Stimulated activated CD4-positive, alpha-beta T cell treated with anti-CD3 and anti-CD28 coated beads, Interleukin-15, amount 100 ng/mL, for 24 hours (primary cell): ENCODE measurements at places on chromosomes 13 and 19.

DNA sequence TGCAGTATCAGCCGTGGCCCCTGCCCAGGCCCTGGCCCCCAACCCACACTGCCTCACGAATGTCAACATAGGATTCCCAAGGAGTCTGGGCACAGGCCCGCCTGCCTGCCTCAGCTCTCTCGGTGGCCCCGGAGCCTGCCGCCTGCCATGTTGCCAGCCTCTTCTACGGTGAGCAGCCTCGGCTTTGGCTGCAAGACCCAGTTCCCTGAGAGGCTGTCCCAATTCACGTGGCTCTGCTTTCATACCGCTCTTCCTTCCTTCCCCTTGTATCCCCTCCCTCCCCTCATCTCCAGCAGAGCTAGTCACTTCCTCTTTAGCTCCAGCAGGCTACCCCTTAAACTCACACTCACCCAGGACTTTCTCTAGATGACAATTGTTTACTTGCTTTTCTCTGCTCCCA, 42.7 kb downstream of the SERP2 start:
- no peak for DNase-seq

GRCh38 chr13:113074401-113074800, 31.2 kb upstream of the F7 start:
- DNase-seq = no peak

DNA sequence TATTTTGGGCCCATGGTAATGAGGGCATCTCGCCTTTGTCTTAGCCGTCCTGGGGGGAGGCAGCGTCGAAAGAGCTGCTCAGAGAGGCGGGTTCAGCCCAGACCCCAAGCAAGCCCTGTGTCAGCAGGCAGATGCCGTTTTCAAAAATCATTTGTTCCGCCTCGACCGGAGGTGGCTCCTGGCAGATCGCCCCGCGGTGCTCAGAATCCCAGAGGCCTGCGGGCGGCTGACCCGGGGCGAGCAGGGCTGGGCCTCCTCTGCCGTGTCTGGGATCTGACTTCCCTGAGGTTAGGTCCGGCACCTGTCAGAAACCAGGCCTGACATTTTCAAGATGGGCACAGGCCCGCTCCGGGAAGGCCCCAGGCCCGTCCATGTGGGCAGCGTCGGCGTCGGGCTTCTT, 36.1 kb downstream of the CRTC1 start:
- no peak for DNase-seq

DNA sequence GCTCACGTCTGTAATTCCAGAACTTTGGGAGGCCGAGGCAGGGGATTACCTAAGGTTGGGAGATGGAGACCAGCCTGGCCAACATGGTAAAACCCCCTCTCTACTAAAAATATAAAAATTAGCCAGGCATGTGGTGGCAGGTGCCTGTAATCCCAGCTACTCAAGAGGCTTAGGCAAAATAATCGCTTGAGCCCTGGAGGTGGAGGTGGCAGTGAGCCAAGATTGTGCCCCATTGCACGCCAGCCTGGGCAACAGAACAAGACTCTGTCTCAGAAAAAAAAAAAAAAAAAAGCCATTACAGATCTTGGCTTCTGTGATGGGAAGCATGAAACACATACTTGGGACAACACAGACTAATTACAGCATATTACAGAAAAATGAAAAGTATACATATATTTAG, 1404.5 kb upstream of the SPRY2 start:
- DNase-seq = no peak

DNA sequence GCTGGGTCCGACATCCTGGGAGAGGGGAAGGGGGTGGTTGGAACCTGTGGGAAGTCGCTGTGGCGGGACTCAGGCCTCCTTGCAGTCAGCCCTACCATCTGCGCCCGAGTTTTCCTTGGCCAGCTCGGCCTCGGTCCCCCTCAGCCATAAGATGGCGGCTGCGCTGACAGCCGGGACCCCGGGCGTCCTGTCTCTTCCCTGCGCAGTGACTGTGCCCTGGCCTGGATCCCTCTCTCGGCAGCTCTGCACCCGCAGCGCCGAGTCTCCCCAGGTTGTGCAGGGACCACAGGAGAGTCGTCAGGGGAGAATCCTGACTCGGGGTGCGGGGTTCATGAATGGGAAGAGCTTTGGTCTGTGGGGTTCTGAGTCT, 345 bp downstream of the ZNF257 start:
- DNase-seq = peak; percentile 35

DNA sequence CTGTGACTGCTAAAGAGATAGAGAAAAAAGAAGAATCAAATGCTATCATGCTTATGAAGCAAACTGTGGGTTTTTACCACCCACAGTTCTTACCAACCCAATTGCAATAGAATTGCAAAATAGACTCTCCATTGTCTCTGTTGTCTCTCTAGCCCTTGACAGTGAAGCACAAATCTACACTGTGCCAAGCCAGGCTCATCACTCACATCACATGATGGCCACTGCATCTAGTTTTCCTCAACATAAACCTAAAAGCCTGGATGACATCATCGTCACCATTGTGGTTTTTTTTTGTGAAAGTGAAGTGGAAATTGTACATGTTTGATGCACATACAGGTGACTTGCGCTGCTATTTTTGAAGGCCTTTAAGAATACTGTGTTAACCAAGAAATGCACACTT, 56.1 kb downstream of the KL start:
- DNase-seq = no peak

GRCh38 chr13:85500696-85501256, 298.4 kb downstream of the SLITRK6 start:
- no peak for DNase-seq

DNA sequence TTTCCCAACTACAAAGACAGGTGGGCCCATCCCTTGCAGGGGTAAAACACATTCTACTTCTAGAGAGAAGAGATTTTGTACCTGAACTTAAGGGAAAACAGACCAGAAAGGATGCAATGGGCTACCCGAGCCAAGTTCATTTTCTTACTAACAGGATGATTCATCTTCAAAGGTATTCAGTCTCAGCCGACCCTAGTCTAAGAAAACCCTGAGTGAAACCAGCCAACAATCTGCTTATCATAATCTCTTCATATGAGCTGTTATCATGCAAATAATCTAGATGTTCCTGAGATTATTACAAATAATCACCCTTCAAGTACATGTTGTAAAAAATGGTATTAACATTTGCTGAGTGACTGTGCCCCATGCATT, 15.6 kb downstream of the PABPC3 start:
- DNase-seq = no peak

- DNase-seq = no peak
Measured at GRCh38 chr13:95007322-95007721, 293.9 kb downstream of the ABCC4 start.

DNA sequence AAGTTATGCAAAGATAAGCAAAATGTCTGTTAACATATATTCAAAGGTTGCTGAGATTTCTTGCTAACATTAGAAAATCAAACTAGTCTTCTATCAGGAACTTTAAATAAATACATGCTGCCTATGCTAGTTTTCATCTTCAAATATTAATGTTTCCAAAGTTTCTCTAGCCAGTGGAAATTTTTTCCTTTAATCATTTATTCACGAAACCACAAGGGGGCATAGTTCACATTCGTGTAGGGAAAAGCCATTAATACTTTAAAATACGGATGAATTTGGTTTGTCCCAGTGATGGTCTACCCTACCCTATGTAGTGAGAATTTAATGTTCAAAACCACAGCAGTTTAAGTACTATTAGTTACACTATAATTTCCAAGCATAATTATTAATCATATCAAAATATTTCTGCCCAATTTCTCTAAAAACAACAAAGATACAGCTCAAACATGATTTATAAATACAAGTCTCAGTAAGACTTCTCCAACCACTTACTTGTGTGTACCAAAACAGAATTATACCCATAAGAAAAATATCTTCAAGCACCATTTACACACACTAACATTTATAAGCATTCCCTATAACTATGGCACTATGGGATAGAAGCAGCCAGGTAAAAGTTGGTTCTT, 16.2 kb downstream of the NUFIP1 start:
- no peak for DNase-seq

- no peak for DNase-seq
Measured at GRCh38 chr19:16293118-16294091, 31.2 kb upstream of the KLF2 start.

- no peak for DNase-seq
Measured at GRCh38 chr13:73372666-73373627, 314.1 kb downstream of the KLF5 start.

DNA sequence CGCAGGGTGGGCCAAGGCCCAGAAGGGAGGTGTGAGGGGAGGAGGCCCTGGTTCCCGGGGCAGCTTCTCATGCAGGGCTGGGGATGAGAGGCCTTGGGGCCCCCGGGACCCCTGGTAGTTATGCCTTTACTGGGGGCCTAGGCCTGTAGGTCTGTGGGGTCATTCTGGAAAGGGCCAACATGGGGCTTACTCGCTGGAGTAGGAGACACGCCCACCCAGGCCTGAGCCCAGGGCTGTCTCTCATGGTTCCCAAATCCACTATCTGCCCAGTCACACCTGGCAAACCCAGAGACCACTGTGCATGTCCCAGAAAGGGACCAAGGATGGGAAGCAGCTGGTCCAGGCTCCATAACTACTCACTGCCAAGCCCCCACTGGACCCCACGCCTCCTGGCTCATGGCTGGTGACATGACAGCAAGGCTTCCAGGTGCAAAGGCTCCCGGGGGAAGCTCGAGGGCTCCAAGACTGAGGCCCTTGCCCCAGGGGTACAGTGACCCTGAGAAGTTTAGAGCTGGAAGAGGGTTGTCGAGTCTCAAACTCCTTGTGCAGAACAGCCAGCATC, 64.2 kb upstream of the ATP12A start:
- DNase-seq = no peak

DNA sequence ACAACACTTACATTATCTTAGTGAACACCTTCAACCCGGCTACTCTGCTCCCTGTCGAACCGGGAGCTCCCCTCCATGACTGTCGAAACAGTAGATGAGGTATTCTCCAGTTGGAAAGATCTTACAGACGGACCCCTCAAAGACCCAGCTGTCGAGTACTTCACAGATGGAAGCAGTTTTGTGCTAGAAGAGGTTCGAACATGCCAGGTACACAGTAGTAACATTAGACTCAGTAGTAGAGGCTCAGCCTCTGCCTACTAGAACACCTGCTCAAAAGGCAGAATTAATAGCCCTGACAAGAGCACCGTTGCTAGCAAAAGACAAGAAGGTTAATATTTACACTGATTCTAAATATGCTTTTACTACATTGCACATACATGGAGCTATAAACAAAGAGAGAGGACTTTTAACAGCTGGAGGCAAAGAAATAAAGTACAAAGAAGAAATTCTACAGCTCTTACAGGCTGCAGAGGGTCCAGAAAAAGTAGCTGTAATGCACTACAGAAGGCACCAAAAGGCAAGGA, 13.6 kb upstream of the SLC15A1 start:
- DNase-seq = no peak

- no peak for DNase-seq
Measured at GRCh38 chr13:91355826-91356710, 8.6 kb downstream of the MIR17HG start.

DNA sequence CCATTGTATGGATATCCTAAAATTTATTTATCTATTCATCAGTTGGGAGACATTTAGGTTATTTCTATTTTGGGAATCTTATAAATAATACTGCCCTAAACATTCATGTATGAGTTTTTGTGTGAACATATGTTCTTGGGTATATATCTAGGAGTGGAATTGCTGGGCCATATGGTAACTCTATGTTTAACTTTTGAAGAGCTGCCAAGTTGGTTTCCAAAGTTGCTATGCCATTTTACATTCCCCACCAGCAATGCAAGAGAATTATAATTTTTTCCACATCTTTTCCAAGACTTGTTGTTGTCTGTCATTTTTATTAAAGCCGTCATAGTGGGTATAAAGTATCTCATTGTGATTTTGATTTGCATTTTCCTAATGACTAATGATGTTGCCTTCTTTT, 48.2 kb upstream of the CALM3 start:
- DNase-seq = no peak

GRCh38 chr19:35194012-35194984, 34.2 kb downstream of the FAM187B start:
- no peak for DNase-seq

GRCh38 chr13:83281654-83282053, 600.6 kb downstream of the SLITRK1 start:
- DNase-seq = no peak

- DNase-seq = peak; percentile 92
Measured at GRCh38 chr19:43624933-43625332, 5.5 kb upstream of the ZNF428 start.

- no peak for DNase-seq
Measured at GRCh38 chr13:43269037-43269481, 245.7 kb downstream of the DNAJC15 start.

- DNase-seq = no peak
Measured at GRCh38 chr13:80374901-80375300, 34.0 kb upstream of the SPRY2 start.

- DNase-seq = no peak
Measured at GRCh38 chr19:49441960-49442350, 628 bp upstream of the SLC17A7 start.

DNA sequence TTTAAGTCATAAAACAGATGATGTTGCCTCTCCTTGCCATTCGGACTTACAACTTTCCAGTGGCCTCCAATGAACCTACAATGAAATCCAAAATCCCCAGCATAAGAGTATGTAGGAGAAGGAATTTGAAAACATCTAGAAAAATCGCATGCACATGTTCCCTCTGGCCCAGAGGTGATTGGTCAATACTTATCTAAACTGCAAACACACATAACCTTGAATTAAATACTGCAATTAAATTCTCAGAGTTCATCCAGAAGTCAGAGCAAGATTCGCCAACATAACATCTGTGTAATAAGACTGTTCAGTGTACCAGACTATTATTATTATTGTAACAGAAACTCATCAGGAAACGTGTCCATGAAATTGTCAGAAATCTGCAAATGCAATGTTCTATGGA, 82.2 kb upstream of the USP29 start:
- no peak for DNase-seq

DNA sequence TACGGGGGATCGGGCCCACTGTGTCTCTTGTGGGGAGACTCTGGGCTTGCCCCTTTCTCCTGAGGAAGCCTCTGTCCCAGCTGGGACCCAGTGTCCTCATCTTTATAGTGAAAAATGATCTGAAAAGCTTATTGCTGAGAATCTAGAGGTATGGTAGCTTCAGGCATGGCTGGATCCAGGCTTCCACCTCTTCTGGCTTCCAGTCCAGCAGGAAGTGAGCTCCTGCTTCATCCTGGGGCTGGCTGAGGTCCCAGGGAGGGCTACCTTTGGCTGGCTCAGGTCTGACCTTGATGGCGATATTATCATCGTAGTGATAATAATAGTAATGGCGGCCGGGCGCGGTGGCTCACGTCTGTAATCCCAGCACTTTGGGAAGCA, 3.0 kb downstream of the SLC5A5 start:
- no peak for DNase-seq

- DNase-seq = peak; percentile 18
Measured at GRCh38 chr13:73849292-73849691, 284.9 kb downstream of the KLF12 start.
